Stimulated activated CD8-positive, alpha-beta memory T cell treated with anti-CD3 and anti-CD28 coated beads, Interleukin-15, amount 100 ng/mL, for 24 hours (primary cell): ENCODE measurements at places on chromosomes 2 and 18.

DNA sequence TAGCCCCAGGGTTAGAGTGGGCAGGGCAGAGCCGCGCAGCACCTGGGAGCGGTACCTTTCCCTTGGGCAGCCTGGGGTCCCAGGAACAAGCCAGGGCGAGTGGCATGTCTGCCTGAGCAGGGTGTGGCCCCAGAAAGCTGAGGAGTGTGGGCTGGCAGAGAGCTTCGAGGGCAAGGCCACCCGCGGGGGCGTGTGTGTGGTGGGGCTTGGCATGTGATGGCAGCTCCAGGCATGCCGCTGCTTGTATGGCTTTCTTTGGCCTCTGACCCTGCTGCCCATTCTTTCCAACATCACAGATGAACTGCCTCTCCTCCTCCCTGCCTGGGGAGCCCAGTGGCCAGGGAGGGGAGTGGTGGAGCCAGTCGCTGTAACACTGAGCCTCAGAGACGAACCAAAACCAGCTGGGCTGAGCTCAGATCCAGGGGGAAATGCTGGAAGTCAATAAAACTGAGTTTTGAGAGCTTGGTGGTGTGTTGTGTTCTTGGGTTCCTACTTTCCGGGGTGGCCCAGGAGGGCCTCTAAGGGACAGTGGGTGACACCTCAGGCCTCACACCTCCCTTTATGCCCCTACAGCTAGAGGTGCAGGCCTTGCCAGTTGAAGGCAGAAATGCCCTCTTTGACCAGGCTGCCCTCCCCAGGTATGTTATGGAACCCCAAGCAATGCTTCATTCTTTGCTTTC, 7.4 kb downstream of the DNAJB2 start:
- DNase-seq: no peak

GRCh38 chr2:102442967-102443828, 20.2 kb downstream of the IL18RAP start:
- DNase-seq: no peak

- DNase-seq: no peak
These were observed 643 bp downstream of the RMC1 start for GRCh38 chr18:23503963-23504344.

- DNase-seq: peak; percentile 66
These were observed 550 bp downstream of the USP34 start for GRCh38 chr2:61470122-61470951.

DNA sequence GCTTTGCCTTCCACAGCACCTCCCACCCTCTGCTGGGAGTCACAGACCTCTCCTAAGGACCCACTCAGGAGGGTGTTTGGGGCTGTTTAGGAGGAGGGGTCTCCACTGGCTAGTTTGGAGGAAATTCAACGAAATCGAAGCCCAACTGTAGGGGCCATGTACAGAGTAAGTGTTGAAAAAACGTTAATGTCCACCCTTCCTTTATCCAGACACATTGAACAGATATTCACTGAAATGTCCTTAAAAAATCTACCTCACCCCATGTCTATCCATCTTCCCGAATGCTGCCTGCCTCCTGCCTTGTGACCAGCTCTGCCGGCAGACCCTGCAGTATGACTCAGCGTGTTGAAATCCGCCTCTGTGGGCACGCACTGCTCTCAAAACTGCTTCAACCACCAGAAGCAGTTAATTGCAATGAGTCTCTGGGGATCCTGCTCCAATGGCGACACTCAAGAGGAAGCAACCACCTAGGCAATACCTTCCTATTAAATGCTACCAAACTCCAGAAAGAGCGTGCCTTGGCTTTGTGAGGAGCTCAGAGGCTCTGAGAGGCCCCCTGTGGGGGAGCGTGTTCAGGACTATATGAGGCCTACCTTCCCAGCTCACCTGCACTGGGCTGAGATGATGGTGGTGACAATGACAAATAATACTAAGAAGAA, 61.4 kb upstream of the RTN4 start:
- DNase-seq: no peak

DNA sequence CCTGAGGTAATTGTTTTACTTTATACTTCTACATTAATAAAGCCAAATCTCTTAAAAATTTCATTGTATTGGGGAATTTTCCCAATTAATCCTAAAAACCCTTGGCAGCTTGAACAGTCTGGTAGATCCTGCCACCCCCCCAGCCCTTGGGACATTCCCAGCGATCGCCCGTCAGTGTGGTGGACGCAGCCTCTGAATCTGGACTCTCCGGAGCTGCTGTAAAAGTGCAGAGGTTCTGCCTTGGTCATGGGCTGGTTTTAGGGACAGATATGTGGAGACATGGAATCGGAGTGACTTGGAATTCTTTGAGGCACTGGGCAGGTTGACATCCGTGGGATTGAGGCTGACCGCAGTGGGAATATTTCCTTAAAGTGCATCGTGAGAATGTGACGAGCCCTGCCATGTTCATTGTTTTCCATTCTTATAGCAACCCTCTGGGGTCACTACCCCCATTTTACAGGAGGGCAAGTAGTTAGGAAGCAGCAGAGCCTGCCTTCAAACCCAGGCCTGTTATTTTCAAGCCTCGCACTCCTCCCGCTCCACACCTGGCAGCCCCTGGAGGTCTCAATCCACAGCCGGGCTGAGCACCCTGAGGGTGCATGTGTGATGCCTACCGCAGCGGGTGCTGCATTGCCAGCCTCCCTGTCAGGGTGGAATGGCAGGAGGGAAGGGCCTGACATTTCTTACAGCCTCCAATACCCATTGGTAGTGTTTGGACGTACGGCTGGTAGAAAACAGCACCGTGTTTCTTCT, 6.5 kb downstream of the EMILIN2 start:
- DNase-seq: no peak

- no peak for DNase-seq
These were observed 113.7 kb upstream of the MAP4K3 start for GRCh38 chr2:39550701-39551285.

- DNase-seq: no peak
These were observed 51.6 kb upstream of the NCOA1 start for GRCh38 chr2:24439280-24439970.

- DNase-seq: no peak
These were observed 106.5 kb downstream of the EVA1A start for GRCh38 chr2:75454241-75454620.

GRCh38 chr2:207565736-207566500, 36.2 kb downstream of the CREB1 start:
- DNase-seq: no peak

DNA sequence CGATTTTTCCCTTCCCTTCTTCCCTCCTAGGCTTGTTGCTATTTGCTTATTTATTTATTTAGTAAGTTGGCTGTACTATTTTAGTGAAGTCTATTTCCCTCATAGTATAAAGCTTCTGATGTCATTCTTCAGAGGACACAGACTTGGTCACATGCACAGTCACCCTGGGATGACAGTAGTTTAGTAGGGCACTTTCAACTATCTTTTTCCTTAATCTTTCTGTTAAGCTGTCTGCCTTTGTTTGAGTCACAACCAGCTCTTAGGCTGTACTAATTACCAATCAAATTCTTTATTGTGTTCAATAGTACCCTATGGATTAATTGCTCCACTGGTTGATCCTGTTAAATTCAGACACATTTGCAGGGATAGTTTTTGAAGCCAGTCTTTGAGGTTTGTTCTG, 26.9 kb upstream of the RAB31 start:
- no peak for DNase-seq

GRCh38 chr18:66727991-66728390, 124.1 kb upstream of the CDH19 start:
- DNase-seq: no peak

- DNase-seq: no peak
These were observed 15.7 kb downstream of the LYPD1 start for GRCh38 chr2:132654335-132654734.

DNA sequence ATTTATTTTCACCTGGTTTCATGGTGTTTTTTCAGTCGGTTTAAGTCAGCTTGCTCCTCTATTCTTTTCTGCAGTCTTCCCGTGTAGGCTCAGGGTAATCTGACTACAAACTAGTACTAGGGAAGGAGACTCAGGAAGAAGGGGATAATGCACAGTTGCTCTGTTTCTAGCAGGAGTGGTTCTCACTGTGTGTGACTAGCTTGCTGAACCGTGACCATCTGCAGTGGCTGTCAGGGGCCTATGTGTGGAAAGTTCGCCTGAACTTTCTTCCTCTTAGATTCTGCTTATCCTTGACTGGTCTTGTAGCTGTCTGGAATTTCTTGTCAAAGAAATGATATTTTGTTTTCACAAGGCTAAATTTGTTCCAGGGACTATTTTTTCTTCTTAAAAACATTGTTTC, 46.3 kb upstream of the AQP4 start:
- DNase-seq: no peak

GRCh38 chr2:10009811-10010781, 33.3 kb upstream of the KLF11 start:
- DNase-seq: no peak

DNA sequence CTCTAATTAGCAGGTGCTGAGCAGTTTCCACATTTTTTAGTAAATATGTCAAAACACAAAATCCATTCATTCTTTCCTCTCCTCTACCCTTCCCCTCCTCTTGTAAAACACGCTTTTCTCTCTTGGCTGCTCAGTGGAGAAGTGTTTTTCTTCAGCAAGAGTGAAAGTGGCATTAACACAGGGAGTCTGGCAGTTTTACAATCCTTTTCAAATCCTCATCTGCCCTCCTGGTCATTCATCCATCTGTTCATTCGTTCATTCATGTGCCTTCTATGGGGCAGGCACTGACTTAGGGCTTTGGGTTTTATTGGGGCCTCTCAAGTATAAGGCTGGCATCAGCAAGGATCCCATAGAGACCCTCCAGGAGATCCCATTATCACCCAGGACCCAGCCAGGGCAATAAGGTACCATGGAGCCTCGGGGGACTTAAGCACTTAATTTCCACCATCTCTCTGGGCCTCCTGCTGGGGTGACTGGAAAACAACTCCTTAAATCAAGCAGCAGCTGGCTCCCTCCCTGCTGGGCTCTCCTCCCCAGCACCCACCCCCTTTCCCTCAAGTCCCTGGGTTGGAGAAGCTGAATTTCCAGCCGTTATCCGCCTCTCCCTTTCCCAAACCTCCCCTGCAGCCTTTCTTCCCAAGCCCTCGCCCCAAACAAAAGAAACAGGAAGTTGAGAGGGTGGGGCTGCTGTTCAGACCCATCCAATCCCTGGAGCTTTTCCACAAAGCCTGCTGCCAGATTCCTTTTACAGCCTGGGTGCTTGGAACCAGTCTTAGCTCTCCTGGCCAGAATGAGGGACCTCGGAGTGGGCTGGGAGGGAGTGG, 32.6 kb downstream of the MARCHF4 start:
- no peak for DNase-seq

- DNase-seq: no peak
These were observed 45.9 kb downstream of the HS1BP3 start for GRCh38 chr2:20604951-20605381.

- DNase-seq: no peak
These were observed 15.5 kb upstream of the ARL5A start for GRCh38 chr2:151843691-151844061.

- DNase-seq: no peak
These were observed 37.9 kb upstream of the PIK3C3 start for GRCh38 chr18:41917181-41917580.

DNA sequence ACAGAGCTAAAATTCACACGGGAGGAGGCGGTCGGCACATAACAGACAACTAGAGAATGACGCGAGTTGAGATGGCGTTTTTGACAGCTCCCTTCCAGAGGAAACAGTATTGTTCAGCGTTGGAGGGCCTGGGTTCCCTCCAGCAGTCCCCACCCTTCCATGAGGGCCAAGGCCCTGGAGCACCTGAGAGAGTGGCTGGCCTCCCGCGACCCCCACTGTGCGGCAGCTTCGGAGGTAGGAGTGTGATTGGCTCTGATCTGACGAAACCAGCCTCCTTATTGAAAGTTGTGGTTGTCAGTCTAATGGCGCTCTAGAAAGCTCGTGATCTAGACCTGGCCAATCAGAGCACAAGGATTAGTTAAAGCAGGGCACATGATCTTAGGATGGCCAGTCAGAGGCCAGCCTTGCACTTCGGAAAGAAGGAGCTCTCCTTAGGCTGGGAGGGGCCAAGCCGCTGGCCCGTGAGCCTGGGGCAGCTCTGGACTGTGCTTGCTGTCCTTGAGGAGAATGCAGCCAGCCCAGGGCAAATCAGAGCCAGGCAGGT, 104.5 kb upstream of the CELF4 start:
- DNase-seq: no peak

- no peak for DNase-seq
These were observed 1.2 kb upstream of the INPP5D start for GRCh38 chr2:233058717-233059546.

GRCh38 chr2:890791-891190, 59.9 kb upstream of the SNTG2 start:
- DNase-seq: no peak

DNA sequence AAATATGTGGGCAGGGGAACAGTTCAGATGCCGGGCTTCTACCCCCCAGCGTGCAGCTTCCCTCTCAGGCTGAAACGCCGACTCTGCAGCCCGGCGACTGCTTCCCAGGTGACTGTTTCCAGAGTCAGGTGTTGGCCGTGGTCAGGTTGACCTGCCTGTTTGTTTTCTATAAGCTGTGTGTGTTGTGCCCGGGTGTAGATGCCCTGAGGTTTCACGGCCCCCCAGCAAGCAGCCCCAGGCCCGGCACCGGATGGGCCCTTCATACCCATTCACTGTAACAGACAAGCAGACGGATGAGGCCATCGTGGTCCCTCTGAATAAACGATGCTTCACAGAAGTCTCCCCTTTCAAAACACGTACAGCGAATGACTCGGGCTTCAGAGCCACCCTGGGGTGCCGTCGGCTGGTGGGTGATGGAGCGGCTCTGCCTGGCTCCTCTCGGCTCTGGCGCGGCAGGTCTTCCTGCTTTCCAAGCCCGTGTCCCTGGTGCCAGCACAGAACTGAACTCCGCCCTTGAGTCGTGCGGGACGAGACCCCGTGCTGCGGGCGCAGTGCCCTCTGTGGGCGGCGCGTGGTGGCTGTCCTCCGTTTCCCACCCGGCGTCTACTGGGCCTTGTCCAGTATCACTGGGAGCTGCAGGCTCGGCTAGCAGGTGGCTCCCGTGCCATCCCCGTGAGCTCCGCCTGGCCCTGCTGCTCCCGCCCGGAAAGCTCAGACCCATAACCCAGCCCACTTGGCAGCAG, 15.0 kb upstream of the KCNG2 start:
- DNase-seq: no peak

DNA sequence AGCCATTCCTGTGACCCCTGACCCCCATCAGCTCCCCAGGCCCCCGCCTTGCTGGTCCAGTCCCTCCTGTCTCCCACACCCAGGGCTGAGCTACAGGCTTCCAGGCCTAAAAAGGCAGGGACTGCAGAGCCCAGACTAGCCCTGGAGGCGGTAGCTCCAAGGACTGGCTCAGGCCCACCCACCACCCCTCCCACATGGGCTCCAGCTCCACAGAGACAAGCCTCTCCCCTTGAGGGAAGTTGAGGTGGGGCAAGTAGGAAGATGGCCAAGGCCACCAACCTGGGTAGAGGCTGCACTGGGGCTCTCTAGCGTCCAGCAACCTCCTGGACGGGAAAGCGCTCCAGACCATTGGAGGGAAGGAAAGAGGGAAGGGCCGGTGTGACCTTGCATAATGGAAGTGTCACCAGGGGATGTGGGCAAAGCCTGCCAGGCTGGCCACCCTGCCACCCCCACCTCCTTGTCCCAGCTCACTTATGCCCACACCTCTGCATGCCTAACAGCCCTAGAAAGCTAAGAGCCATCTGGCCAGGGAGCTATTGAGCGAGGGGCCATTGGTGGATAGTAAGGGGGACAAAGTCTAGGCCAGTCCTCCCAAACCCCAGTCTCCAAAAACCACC, 63.1 kb downstream of the TNS1 start:
- DNase-seq: no peak
